ENCODE measurements at places on chromosomes 4 and X.

GRCh38 chr4:53987761-53988171 lies 76.6 kb downstream of the CHIC2 start:
- peak; percentile 3 for DNase-seq

DNA sequence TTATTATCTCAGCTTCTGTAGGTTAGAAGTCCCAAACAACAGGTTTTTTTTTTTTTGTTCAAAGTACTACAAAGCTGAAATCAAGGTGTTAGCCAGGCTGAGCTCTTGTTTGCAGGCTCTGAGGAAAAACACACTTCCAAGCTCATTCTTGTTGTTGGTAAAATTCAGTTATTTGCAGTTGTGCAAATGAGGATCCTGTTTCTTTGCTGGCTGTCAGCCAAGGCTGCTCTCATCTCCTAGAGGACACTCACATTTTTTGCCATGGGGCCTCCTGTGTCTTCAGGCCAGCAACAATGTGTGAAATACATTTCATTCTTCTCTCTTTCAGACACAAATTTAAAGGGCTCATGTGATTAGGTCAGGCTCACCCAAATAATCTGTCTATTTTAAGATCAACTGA lies 60.3 kb upstream of the HSD17B10 start:
- no peak for DNase-seq

DNA sequence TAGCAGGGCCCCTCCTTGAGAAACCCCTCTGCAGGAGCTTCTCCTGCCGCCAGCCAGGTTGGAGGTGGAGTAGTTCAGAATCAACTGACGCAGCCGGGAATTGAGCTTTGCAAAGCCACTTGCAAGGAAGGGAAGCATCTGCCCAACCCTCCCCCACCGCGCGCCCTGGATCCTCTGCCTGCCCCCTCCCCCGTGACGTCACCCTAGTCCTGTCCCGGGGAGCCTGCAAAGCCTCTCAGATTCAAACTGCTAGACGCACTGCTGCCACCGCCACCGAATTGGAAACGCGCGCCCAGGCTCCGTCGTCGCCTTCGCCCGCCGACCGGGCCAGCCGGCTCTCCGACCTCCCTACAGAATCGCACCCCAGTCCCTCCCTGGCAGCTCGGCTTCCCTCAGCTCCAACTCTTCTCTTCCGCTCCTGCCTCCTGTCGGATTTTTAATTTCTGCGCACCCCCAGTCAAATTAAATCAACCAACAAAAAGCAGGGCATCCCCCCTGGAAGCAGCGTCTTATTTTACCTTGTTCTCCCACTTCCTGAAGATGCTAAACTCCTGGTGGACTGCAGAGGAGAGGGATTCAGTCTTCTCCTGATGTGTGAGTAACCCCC lies 3.8 kb downstream of the SLITRK2 start:
- DNase-seq, result no peak

- DNase-seq, result no peak
These were observed 421.9 kb upstream of the TENM3 start for GRCh38 chr4:181821039-181822004.

DNA sequence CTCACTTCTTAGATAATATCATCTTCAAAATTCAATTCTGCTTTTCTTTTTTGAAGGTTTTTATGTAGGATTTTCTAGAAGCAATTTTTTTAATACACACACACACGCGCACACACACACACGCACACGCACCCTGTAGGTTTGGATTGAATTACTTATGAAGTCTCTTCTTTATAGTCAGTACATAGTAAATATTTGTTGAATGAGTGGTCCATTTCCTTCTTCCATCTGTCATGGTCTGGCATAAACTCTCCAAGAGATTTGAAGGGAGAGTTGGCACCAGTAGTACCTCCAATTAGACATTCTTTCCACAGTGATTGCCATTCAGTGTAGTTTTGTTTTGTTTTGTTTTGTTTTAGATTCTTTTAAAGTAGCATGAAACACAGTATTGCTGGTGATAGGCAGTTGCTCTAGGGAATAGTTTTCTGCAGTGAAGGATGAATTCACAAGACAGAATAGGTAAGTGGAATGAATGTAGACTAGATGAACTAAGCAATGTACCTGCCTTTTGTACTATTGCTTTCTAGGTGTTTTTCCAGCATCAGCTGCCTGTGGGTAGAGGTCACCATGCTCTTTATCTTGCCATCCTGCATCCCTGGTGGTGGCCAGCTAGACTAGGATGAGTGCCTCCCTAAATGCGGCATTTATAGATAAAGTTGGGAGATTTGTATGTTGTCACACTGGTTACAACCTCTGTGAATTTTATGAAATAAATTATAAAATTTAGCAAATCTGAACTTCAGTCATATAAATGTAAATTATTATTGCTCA lies 20.5 kb downstream of the PDLIM5 start:
- peak; percentile 52 for DNase-seq

- no peak for DNase-seq
These were observed 50.1 kb downstream of the TSPAN5 start for GRCh38 chr4:98608356-98608755.

DNA sequence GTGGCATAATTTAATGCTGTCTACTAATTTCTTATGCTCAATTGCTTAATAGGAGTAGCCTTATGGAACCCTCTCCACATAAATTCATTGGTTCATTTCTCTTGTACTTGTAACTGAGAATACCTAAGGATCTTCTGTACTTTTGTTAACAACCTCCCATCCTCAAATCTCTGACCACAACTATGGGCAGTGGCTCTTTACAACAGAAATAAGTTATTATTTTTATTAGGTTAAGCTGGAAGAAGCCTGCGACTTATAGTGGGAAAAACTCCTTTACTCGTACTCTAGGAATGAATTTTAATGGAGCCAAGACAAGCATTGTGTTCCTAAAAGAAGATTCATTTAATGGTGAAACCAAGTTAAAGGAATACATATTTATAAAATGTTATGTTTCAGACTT lies 337.1 kb upstream of the CTSO start:
- DNase-seq, result no peak

DNA sequence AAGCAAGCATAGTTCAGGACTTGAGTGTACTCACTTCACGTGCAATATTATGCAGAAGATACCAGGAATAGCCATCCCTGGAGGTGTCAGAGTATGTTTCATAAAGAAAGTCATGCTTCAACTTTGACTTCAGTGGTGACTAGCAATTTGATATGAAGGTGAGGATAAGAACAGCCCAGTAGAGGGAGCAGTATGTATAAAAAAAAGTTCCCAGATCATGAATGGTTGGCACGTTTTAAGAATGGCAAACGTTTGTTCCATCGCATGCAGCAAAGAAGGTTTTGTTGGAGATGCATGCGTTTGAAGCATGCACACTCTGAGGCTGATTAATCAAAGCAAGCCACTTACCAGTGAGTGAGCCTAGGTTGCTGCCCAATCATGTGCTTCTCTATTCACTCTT lies 33.5 kb upstream of the SLITRK4 start:
- no peak for DNase-seq

DNA sequence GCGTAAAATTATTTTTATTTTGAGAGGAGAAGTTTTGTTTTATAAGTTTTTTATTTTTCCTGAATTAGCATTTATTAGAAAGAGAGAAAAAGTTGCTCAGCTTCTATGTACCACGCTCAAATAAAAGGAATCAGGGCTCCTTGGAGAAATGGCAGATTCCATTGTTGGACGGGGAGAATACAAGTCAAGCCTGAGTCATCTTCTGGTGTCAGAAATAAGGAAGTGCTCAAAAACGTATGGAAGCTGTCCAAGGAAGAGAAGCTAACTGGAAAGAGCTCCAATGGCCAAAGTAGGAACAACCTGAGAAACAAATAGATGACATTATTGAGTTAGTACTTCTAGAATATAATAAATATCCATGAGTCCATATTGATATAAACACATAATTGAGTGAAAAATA lies 89.3 kb upstream of the NEIL3 start:
- DNase-seq, result no peak

GRCh38 chr4:100842856-100843255 lies 325.0 kb upstream of the EMCN start:
- DNase-seq, result no peak

GRCh38 chr4:11261066-11261850 lies 167.4 kb downstream of the HS3ST1 start:
- DNase-seq, result no peak

DNA sequence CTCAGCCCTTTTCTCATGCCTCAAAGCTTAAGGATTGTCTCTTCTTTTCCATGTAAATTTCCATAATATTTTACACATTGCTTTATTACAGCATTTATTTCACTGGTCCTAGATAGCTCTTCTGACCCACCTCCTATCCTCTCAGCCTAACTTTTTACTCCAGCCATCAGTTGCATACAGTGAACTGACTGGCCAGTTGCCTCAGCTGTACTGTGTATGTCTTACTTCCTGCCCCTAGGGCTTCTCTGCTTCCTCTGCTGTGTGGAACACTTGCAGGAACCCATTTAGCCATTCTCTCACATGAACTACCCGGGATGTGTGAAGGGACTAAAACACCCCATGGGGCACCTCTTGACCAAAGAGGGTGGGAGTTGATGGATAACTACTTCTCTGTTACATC lies 18.0 kb downstream of the C4orf33 start:
- DNase-seq, result no peak

DNA sequence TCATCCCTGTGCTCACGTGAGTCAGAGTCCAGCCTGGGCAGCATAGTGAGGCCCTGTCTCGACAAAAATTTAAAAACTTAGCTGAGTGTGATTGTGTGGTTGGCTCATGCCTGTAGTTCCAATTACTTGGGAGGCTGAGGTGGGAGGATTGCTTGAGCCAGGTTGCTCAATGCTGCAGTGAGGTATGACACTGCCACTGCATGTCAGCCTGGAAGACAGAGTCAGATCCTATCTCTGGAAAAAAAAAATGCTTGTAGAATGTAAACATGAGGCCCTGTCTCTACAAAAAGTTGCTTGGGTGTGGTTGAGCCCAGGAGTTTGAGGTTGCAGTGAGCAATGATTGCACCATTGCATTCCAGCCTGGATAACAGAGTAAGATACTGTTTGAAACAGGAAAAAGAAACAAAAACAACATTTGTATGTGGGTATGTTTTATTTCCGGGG lies 11.3 kb upstream of the YTHDC1 start:
- peak; percentile 61 for DNase-seq

- peak; percentile 57 for DNase-seq
These were observed 8.3 kb upstream of the ASB5 start for GRCh38 chr4:176277162-176277904.

GRCh38 chrX:118679290-118679689 lies 48.1 kb upstream of the IL13RA1 start:
- no peak for DNase-seq

- peak; percentile 31 for DNase-seq
These were observed 12.3 kb upstream of the XPNPEP2 start for GRCh38 chrX:129726307-129727111.

DNA sequence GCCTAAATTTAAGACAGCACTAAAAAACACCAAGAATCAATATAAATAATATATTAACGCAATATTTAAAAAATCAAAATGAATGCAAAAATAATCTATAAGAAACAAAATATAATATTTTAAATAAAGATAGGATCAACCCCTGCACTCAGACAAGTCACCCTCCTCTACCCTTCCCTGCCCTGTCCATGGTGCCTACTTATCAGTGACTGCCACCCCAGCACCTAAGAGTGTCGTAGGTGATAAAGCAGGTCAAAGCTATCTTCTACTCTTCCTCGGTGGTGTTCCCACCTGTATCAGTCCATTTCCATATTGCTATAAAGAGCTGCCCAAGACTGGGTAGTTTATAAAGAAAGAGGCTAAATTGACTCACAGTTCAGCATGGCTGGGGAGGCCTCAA lies 251.9 kb downstream of the STIM2 start:
- DNase-seq, result no peak

DNA sequence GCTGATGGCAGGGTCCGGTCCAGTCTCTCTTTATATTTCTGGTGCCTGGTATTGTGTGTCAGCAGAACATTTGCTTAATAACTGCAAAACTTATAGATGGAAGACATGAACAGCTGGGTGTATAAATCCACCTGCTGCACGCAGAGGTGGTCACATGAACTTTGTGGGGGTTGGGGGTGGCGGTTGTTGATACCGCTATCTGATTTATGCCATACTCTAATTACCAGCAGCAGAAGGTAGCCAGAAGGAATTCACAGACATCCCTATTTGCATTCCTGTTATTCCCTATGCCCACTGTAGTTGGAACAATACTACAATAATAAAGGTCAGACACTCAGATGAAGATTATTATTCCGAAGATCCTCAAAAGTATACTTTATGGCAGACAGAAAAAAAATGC lies 121.6 kb upstream of the PUDP start:
- DNase-seq, result no peak

- no peak for DNase-seq
These were observed 591.5 kb upstream of the PITX2 start for GRCh38 chr4:111214371-111214770.

DNA sequence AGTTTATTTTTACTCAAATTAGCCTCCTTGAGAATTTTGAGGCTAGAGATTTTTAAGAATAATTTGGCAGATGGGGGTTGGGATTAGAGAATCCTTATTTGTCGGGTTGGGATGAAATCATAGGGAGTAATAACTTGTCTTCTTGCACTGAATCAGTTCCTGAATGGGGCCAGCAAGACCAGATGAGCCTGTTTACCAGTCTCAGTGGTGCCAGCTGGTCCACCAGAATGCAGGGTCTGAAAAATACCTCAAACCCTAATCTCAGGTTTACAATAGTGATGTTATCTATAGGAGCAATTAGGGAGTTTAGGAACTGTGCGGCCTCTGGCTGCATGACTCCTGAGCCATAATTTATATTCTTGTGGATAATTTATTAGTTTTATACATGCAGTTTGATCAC lies 705.9 kb upstream of the AGA start:
- no peak for DNase-seq

DNA sequence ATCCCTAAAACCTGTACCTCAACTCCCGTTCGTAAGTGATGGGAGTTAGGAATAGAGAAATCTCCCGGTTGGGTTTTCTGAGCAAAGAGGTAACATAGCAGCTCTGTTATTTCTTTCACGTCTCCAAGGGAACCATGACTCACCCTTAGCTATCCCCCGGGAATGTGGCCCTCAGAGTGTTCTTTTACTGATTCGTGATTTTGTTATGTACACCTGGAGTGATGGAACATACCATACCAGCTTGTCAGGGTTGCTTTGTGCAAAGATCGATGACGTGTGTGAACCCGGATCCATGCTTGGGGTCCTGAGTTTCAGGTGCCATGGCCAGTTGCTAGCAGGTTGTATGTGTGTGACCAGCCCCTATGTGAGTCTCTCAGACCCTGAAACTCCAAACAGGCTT lies 52.6 kb downstream of the HPRT1 start:
- DNase-seq, result peak; percentile 2

DNA sequence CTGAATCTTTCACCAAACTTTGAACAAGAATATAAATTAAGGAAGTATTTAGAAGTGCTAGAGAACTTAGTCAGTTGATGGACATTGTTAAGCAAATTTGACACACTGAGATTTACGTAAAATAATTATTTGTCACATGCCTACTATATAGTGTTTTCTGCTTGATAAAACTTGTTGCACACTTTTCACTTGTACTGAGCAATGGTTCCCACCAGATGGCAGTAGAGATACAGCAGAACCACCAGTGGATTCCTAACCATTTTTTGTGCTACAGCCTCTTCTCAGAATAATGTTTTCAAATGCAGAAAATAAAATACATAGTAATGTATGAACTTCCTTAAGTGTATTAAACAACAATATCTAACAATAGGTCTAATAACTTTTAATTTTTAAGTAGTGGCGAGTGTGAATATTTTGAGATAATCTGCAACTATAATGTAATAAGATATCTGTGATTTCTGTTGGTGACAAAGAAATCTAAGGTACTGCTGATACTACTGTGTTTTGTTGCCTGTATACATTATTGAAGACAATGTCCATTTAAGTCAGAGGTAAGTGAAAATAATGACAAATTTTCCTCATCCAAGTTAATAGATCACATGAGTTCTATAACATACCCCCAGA lies 81.2 kb downstream of the APOOL start:
- peak; percentile 7 for DNase-seq
